NCI-H345 (cell line): ENCODE measurements at places on chromosomes 3 and 15.

- DNase-seq = no peak
Observed at GRCh38 chr3:127817406-127817841, 4.9 kb downstream of the MGLL start.

DNA sequence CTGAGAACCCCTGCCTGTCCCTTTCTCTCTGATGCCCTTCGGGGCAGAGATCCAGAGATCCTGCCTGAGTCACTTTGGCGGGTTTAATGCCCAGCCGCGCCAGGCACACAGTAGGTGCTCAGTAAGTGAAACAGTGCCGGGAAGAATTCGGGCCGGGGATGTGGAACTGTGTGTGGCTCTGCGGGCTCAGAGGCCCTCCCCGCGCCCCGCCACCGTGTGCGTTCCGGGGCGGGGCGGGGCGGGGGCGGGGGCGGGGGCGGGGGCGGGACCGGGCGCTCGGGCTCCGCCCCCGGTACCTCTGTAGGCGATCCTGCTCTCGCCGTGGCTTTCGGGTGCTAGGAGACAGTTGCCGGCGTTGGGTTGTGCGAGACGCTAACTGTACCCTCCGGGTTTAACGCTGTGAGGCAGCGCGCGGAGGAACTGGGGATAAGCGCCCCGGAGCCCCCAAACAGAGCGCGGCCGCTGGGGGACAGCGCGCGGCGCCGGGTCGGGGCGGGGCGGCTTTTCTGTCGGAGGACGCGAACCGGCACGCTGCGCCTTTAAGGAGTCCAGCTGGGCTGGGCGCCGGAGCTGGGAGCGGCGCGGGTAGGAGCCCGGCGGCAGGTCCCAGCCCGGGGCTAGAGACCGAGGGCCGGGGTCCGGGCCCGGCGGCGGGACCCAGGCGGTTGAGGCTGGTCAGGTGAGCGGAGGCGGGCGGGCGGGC is at the start of gene ABHD6:
ABHD6 (plus strand) TSS at position 555 of the 703 bp plus-strand sequence. CDS start 18,795 bp downstream, outside the sequence.
- DNase-seq = peak; percentile 67

GRCh38 chr3:141311496-141312353 is 56.6 kb upstream of the ZBTB38 start:
- peak; percentile 95 for DNase-seq

DNA sequence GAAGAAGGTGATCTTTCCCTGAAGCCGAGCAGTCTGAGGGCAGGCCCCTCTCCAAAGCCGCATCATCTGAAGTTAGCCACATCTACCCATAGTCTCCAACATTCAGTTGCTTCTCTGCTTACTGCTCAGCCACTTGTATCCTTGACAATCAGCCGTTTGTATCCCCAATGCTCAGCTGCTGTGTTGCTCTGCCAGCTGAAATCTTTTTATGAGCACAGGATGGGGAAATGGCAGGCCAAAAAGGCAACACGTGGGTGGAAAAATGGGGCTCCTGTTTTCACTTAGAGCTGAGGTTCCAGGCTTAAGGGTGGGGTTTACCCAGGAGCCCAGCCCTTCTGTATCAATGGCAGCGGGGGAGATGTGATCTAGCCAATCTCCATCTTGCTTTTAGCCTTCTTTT is 36.3 kb downstream of the METTL6 start:
- no peak for DNase-seq
